ENCODE measurements at places on chromosomes 16 and 17.
A peak's percentile ranks its signal among the peaks of the same experiment; 100 is the strongest.

DNA sequence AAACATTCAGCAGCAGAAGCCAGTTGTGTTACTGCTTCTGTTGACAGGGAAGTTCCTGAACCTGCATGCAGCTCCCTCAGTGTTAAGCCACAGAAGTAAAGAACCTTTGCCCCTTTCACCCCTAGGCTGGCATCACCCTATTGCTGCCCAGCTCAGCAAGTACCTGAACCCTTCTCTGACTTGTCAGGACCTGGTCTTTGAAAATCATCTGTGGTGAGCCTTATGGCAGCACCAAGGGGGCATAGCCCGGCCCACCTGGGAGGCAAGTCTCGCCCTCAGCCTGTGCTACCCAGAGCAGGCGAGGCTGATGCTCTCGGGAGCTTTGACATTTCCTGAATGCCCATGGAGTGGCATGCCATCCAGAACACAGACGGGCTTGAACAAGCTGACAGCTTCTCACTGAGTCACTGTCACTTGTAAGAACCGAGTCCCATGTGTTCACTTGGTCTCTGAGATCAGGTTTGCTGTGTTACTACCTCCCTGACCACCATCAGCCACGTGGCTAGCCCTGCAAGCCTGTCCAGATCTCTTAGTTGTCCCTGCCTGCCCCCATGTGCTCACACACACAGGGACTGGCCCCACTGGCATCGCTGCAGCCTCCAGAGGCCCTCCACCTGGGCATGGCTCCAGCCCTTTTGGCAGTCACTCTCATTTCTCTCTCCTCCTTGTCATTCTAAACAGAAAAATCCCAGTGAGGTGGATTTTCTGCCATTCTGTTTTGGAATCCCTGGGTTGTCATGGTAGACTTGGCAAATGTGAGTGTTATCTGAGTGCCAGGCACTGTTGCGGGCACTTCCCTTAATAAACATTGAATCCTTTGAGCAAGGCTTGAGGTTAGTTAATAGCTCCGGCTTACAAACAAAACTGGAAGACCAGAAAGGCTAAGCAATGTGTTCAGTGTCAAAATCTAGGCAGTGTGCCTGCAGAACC is 2.9 kb upstream of the CARMIL2 start:
- DNase-seq, result no peak

- no peak for DNase-seq
These were observed 44.1 kb downstream of the MARCHF10 start for GRCh38 chr17:62763891-62764600.

DNA sequence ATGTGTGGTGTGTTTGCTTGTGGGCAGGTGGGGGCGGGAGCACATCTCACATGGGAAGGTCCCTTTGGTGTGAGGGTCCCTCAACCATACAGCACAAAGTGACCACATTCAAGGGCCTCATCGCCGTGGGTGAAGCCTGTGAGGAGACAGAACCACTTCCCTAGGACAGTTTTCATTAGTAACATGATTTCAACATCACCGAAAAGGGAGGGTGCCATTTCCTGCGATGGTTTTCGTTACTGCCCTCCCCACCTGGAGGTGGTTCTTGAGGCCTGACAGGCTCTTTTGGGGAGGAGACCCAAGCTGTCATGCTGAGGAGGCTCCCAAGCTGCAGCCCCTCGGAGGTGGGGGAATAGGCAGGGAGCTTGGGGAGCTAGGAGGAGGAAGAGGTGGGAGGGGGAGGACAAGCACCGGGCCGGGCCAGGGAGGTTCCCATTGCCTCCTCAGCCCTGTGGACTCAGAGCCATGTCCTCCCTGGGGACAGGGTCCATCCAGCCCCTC is 9.5 kb downstream of the CD300LB start:
- DNase-seq, result no peak

GRCh38 chr17:64148699-64149098 is 18.8 kb upstream of the ERN1 start:
- no peak for DNase-seq

DNA sequence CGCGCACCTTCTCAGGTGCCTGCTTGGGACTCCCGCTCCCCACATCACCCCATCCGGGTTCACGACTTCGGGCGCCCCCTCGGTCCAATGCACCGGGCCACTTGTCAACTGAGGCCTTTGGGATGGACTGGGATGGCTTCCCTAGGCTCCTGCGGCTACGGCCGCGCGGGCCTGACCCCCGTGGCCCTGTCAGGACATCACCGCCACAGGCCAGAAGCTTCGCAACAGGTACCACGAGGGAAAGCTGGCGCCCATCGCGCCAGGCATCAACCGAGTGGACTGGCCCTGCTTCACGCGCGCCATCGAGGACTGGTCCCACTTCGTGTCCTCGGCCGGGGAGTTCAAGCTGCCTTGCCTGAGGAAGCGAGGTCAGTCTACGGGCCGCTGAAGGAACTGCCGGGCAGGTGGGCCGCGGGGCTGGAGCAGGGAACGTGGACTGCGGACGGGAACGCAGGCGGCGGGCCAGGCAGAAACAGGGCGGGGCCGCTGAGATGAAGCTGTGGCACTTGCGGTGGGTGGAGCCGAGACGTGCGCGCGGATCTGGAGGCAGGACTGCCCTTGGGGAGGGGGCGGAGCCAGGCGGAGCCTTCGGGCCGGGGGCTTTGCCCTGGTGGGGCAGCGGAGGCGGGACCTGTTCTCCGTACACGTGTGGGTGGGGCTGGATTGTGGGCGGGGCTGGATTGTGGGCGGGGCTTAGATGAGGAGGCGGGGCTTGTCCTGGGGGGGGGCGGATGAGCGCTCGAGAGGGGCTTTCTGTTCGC is 13.7 kb upstream of the CNGB1 start:
- DNase-seq, result peak; percentile 72

DNA sequence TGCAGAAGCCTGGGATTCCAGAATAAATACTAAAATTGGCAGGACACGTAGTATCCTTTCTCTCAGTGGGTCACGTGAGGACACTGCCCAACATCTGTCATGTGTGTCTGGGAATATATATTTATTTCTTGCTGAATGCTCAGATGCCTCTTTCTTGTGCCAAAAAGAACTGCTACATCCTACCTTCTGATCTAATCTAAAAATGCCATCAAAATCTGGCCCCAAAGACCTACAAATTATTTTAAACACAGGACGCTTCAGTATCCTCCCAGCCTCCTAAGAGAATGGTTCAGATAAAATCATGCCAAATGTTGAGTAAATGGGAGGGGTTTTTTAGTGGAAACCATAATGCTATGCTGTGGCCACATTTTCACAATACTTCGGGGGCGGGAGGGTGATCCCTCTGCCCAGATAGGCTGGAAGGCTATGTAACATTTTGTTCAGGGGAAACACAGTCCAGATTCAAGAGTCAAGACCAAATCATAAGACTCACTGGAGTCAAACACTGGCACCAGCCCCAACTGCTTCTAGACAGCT is 22.9 kb upstream of the CORO6 start:
- DNase-seq, result no peak

DNA sequence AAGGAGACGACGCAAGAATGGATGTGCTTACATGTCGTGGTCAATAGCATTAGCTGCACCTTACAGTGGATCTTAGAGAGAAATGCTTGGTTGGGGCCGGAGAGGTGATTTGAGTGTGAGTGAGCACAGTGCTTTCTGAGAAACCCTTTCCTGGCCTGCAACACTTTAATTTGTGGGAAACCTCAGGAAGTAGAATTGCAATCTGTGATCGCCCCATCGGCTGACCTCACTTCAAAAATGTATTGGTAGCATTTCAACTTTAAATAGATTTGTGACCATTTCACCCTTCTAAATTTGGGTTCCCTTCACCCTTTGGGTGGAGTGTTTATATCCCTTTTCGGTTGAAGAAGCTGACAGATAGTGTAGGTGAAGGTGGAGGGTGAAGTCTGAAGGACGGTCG is 13.2 kb downstream of the PRKCB start:
- DNase-seq, result no peak

- DNase-seq, result no peak
These were observed 28.0 kb downstream of the TOM1L2 start for GRCh38 chr17:17944242-17944641.

GRCh38 chr16:75061669-75062068 is 54.9 kb downstream of the LDHD start:
- no peak for DNase-seq

DNA sequence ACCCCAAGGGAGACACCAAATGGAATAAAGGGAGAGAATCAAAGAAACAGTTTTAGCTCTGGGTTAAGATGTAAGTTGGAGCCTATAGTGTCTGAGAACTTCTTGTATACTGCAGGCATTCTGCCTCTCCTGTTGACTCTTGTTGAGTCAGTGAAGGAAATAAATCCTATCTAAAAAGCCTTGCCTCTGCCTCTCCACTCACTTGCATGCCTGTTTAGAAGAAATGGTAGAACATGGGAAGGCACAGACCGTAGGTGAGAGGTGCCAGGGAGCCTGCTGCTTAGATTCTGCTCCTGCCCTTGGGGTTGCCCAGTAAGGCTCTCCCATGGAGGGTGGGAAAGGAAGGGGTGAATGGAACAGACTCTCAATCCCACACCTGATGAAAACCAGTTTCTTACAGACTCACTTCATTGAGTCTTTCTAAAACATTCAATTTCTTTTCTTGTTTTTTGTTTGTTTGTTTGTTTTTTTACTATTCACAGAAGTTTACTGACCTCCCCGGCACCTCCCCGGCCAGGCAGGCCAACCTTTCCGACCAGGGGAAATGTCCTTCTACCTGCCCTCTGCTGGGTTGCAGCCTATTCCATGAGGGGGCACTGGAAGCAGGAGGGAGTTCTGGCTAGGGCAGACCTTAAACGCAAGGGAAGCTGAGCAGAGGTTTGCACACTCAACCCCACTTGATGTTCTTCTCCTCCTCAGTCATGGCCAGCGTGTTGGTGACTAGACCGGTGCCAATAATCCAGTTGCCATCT is 211.7 kb upstream of the WSB1 start:
- DNase-seq, result no peak

- no peak for DNase-seq
These were observed 25.4 kb downstream of the RTN4RL1 start for GRCh38 chr17:1999557-2000251.

DNA sequence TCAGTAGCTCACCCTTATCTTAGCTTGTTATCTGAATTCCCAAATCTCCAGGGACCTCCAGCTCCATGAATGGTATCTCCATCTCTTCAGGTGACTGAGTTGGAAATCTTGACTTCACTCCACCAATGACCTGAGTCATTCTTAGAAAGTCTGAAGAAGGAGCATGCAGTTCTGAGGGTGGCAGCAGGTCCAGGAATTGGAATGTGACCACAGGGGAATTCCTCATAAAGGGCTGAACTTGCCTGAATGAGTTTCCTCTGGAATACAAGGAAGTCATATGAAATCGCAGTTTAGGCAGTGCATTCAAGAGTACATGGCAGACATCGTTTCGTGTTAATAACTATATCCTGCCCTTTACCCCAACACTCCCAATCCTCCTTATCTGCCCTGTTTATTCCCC is 12.5 kb upstream of the PYY start:
- DNase-seq, result no peak

- DNase-seq, result no peak
These were observed 161.4 kb upstream of the CDH11 start for GRCh38 chr16:65283181-65283651.

- DNase-seq, result no peak
These were observed 12.0 kb downstream of the MMP15 start for GRCh38 chr16:58037365-58038057.

All from activated CD8-positive, alpha-beta memory T cell treated with anti-CD3 and anti-CD28 coated beads for 48 hours (primary cell).